GM20000 (cell line): ENCODE measurements at places on chromosomes 16 and 17.

DNA sequence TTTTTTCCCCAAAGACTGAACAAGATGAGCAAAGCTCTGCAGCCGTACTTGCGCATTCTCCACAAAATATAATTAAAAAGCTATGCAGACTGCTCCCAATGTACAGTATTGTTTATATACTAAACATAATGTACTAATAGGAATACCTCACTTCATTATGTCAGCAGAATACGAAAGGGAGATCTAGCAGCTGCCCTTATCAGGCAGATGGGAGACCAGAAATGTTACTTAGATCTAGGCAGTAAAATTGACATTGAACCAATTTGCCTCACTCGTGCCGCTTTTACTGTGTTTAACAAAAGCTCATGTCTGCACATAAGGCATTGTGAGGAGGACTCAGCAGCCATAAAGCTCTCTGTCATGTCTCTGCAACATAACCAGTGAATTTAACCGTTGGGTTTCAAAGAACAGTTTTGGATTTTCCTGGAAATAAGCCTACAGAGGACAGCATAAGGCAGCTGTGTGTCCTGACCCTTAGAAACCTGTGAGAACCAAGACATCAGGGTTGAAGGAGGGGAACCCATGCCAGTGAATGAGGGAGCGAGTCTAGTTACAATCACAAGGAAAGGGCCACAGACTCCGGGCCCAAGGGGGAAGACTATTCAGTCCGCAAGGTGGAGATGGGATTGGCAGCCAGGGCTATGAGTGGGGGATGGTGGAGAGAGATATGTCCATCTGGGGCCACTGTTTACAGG lies 71.4 kb downstream of the GNAO1 start:
- DNase-seq = no peak

- no peak for DNase-seq
Measured at GRCh38 chr17:83135692-83136091, 56.3 kb downstream of the METRNL start.

DNA sequence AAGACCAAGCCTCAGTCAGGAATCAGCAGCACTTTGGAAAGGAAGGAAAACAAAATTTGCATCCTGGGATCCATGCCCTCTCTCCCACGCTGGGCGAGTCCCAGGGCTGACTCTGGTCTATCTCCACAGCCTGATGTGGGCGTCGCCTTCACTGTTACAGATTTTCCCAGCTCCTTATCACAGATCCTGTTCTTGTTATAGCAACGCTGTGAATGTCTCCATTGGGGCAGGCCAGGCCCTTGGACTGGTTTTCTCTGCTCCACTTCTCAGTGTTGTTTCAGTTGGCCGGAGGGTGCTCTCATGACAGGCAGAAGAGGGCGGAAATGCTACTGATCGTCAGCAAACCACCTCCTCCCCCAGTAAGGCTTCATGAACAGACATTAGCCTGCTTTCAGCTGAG lies 127.9 kb upstream of the CDH11 start:
- no peak for DNase-seq

DNA sequence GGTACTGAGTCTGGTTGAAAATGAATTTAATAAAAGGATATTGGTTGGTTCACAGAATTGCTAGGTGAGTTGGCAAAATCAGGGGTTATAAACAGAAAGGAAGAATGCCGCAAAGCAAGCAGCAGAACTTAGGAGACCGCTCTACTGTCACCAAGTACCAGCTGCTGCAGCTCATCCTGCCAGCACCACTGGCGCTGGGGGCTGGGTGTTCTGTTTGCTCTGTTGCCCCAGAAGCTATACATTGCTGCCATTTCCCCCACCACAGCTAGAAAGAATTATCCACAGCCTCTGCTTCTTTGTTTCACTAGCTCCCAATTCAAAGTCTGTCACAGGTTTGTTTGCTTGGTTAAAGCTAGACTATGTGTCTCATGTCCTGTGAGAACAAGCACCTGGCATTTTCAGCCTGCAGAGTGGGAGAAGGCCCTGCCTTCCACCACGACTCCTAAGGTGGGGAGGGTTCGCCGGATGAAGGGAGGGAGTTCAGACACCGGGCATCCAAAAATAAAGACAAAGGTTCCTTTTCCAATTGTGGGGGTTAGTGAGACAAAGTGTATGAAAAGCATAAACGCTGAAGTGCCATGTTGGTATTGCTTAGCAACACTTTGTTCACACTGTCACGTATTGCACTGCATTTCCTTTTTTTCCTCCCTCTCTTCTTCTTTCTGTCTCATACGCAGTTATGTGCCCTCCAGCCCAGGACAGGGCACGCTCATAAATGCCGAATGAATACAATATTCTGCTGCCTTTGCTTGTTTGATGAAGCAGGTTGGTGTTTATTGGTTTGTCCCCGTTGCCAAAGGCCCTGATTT lies 9.6 kb upstream of the CPD start:
- DNase-seq = no peak

DNA sequence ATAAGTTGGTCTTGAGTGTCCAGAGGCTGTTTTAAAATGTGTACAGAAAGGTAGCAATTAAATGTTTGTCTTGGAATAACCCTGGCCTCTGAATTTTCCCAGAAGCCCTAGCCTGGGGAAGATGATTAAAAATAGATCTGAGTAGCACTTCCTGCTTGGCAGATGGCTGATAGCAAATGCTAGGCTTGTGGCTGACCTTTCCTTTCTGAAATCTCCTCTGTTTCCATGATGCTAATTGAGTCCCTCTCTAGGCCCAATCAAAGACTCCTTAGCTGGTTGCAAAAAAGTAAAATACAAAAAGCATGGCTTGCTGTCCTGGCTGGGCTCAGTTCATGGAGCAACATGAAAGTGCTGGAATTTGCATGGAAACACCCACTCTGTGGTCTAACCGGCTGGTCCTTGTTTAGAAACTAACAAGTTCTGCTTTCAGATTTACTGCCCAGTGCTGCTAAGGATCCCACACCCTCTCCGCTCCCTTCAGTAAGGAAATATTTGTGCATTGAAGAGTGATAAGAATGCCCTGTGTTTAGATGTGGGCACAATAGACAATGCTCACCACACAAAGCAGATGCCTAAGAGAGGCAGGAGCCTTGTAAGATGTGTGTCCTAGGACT lies 40.8 kb downstream of the YPEL2 start:
- no peak for DNase-seq

GRCh38 chr16:15960124-15960971 lies 10.9 kb downstream of the ABCC1 start:
- DNase-seq = no peak

DNA sequence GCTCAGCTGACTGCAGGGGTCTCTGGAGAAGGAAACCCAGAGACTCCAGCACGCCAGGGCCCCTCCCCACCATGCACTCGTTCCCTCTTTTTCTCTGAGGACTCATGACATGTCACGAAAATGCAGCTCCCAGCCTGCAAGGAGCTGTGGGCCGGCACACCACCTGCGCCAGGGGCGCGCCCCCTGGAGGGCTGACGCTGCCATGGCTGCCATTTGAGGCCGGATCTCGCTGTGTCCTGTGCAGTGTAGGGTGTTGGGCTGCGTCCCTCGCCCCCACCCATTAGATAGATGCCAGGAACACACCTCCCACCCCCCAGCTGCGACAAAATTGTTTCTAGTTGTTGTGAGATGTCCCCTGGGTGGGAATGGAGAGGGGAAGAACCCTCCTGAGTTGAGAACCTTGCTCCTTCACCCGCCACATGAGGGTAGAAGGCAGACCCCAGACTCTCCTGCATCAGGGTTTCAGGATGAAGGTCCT lies 8.2 kb downstream of the SYNGR2 start:
- peak; percentile 75 for DNase-seq
